H9 (cell line): ENCODE measurements at places on chromosomes 13 and 19.

DNA sequence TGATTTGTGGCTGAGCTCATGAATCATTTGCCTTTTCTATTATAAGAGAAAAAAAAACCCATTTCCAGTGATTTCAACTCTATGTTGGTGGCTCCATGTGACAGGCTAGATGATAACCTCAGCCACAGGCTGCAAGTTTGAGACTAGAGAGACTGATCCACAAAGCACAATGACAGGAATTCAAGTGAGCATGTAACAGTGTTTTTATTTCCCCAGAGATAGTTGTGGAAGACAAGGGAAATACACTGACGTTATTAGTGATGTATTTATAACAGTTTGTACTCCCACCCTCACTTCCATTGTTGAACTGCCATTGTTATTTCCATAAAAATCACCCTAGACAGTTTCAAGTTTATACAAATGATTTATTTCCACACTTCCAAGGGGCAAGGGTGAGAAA is 27.9 kb upstream of the EDNRB start:
- no peak for DNase-seq

DNA sequence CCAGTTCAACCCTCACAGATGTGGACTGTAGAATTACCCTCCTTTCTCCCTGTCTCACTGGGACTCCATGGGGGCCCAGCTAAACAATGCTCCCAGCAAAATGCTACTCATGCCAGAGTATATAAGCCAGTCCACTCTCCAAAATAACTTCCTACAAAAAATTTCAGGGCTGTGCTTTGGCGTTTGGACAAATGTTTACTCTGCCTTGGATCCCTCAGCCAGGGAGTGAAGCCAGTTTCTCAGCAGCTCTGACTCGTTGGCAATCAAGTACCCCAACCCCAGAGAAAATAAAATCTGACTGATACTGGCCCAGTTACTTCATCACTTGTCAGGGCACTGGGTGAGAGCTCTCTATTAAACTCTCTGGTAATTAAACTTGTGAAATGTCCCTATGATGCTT is 250.4 kb downstream of the TSHZ3 start:
- no peak for DNase-seq

- peak; percentile 44 for DNase-seq
Measured at GRCh38 chr13:27130979-27131623, 40.5 kb downstream of the USP12 start.

- DNase-seq, result no peak
Measured at GRCh38 chr13:21043898-21044297, 17.5 kb downstream of the LATS2 start.

DNA sequence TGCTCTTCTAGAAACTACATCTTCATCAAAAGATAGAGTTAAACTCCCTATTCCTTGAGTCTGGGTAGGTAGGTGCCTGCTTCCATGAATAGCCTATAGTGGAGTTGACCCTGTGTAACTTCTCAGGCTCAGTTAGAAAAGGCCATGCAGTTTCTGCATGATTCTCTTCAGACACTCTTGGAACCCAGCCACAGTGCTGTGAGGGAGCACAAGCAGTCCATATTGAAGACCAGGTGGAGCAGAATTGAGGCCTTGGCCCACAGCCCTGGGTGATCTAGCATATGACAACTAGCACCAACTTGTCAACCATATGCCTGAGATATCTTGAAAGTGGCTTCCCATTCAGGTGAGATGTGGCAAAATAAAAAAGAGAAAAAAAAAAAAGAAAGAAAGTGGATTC is 10.3 kb upstream of the PAN3 start:
- no peak for DNase-seq

- no peak for DNase-seq
Measured at GRCh38 chr13:27979765-27980279, 8.7 kb downstream of the URAD start.

- no peak for DNase-seq
Measured at GRCh38 chr13:40181203-40181845, 485.1 kb downstream of the FOXO1 start.

GRCh38 chr13:94115054-94115453 is 364.4 kb downstream of the DCT start:
- DNase-seq, result no peak

DNA sequence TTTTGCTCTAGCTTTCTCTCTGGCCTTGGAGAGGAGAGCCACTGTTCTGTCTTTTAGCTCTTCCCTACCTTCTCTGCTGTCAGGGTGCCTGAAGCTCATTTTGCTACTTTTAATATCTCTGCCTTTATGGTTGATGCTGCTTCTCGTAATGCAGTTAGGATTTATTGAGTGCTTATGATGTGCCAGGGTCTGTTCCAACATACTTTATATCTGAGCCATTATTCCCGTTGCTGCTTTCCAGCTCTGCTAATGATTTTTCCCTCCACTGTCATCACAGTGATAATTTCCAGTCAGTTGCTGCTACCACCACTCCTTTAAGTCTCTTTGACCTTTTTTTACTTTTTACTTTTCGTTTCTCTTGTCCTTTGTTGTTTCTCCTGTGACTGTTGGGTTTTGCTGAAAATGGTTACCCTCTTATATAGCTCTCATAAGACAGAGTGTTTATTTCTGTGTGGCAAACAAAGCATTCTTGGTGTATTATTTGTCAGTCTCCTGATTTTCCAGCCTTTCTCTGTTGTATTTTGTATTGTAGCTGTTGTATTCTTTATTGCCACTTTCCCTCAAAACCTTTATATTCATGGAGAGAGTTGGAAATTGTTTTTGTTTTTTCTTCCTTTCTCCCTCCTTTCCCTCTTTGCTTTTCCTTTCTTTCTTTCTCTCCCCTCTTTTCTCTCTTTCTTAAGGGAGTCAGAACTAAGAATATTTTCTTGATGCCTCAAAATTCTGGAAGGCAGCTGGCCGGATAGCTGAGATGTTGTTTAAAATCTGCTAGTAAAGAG is 37.4 kb downstream of the COG6 start:
- DNase-seq, result no peak

DNA sequence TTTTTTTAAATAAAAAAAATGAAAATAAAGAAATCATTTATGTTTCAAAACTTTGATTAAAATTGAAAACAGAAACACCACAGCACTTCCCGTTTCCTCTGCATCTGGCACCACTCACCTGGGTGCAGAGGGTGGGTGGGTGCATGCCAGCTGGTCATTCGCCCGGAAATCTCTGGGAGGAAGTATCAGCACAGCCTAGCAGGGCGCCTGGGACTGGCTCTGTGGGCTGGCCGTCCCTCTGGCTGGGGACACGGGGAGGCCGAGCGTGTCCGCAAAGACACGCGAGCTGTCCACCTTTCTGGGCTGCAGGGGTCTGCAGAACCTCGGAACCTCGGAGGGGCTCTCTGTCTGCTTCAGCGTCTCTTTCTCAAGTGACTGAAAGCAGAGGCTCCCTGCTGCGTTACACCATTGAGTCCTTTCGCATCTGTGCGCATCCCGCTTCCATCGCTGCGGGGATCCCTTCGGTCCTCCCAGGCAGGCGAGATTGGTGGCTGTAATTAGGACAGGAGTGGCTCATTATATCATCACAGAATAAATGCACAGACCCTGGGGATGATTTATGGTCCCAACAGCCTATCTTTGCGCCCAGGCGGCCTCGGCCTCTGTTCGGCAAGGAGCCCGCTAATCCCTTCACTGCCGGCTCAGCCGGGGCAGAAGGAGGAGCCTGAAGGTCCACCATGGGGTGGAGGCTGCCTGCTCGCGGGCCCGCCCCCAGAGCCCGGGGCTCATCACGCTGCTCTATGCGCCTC is 17.2 kb downstream of the CRTC1 start:
- DNase-seq, result peak; percentile 73

- no peak for DNase-seq
Measured at GRCh38 chr13:50685956-50686355, 157.5 kb downstream of the DLEU7 start.

DNA sequence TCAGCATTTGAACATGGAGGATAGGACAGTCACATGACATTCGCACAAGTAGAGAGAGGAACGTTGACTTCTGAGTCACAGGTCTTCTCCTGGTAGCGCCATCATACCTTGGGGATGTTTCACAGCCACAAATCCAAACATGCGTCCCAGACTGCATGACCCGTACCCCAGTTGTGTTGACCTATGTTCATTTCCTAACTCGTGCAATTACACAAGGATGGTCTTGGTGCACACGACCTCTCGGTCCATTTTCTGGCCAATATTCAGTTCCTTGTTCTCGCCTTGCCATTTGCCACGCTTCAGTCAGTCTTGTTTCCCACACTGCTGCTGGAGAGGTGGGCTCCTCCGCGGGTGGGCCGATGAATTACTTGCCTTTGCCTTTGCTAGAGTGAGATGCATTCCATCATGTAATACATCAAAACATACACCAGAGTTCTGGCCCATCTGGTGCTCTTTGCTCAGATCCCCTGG is 87.3 kb downstream of the COL4A2 start:
- no peak for DNase-seq

DNA sequence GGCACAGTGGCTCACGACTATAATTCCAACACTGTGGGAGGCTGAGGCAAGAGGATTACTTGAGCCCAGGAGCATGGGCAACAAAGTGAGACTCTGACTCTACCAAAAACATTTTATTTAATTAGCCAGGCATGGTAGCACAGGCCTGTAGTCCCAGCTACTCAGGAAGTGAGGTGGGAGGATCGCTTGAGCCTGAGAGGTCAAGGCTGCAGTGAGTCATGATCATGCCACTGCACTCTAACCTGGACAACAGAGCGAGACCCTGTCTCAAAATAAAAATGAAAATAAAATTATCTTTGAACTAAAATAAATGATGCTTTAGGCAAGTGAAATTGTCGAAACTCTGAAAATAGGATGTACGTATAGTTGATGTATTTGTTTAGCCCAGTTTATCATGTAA is 8.2 kb upstream of the CLN5 start:
- no peak for DNase-seq

- DNase-seq, result no peak
Measured at GRCh38 chr13:60009300-60010253, 154.2 kb downstream of the DIAPH3 start.

DNA sequence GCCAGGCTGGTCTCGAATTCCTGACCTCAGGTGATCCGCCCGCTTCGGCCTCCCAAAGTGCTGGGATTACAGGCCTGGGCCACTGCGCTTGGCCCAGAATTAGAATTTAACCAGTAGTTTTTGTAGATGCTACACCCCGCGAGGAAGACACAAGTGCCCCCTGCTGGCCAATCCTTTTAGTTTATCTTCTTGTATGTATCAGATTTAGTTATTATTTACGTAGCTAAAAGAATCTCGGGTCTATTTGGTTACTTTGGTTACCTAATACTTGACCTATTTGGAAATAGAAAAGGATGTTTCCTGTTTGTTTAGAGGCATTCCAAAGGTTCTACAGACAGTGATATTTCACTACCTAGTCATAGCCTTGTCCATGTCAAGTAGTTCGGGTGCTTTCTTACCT is 22.0 kb downstream of the MUC16 start:
- peak; percentile 35 for DNase-seq

- DNase-seq, result no peak
Measured at GRCh38 chr19:15548648-15549047, 40.3 kb downstream of the CYP4F22 start.

DNA sequence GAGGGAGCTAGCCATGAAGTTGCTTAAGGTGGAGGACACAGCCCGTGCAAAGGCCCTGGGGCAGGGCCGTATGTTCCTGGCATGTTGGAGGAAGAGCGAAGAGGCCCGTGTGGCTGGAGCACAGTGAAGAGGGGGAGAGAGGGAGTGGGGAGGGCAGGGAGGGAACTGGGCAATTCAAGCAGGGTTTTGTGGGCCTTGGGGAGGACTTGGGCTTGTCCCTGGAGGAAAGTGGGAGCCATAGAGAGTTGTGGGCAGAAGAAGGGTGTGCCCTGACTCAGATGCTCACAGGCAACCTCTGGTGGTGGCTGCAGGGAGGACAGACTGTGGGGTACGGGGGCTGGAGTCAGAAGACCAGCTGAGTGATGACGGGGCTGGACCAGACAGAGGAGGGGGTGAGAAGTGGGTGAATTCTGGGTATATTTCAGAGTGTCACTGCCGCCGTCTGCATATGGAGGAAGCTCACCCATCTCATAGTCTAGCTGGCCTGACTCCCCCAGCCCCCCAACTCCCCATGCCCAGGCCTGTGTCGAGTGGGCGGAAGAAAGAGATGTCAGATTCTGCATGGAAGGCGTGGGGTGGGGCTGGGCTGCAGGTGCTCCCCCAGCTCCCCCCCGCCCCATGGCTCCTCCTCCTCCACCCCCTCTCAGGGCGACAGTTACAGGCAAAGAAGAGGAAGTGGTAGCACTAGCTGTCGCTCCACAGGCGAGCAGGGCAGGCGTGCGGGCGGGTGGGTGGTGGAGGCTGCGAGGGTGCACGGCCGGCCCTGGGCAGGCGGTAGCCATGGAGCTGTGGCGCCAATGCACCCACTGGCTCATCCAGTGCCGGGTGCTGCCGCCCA is at the start of gene VAV1:
VAV1 (plus strand) TSS at position 681 of the 838 bp plus-strand sequence; CDS start at position 781, 100 bp downstream.
- DNase-seq, result peak; percentile 46

DNA sequence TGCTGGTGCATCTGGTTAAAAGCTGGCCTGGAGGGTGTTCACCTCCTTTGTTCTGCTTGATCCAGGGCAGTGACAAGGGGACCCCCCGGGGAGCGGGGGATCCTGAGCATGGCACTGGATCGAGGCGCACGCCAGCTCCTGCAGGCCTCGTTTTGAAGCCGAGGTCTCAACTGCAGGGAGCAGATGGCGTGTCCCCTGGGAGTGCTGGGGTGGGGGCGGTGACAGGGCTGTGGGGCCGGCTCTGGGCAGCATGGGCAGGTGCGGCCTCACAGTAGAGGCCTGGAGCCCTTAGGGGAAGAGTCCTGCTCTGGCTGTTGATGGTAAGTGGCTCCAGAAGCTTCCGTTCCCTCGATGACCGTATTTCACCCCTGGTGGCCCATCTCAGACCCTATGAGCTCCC is 51.8 kb downstream of the CRTC1 start:
- no peak for DNase-seq

DNA sequence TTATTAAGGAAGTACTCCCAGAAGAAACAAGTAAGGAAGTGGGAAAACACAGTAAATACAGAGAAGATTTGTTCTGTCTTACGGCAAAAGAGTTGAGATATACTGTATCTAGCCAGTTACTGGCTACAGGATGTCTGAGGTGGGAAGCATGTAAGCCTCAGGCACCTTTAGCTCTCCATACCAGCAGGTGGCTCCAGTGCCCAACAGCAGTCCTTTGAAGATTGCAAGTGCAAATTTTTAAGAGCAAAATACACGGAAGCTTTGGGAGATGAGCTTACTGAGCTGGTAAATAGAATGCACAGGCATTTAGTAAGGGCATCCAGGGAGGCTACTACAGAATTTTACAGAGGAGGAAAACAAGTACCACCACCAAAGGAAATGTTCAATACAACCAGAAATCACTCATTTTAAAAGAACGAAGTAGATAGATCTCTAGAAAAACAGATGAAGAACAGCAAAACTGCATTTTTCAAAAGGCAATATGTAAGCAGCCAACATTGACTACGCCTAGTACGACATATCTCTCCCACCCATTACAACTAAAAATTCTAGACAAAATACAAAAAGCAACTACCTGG is 57.9 kb upstream of the VSTM2B start:
- peak; percentile 60 for DNase-seq
